ENCODE measurements at places on chromosomes 5 and 9. TPM values are rescaled to one million over a fixed set of nuclear protein-coding genes. Genes with fewer than 3 reads are reported as not detected.

GRCh38 chr5:103498800-103499551 is 63.6 kb downstream of the NUDT12 start:
- no peak for DNase-seq
- H3K4me1 ChIP-seq = no peaks in the 10 kb centered on the region
- no peaks in the 10 kb centered on the region for H3K36me3 ChIP-seq
- no peak overlapping the region for H3K27ac ChIP-seq

DNA sequence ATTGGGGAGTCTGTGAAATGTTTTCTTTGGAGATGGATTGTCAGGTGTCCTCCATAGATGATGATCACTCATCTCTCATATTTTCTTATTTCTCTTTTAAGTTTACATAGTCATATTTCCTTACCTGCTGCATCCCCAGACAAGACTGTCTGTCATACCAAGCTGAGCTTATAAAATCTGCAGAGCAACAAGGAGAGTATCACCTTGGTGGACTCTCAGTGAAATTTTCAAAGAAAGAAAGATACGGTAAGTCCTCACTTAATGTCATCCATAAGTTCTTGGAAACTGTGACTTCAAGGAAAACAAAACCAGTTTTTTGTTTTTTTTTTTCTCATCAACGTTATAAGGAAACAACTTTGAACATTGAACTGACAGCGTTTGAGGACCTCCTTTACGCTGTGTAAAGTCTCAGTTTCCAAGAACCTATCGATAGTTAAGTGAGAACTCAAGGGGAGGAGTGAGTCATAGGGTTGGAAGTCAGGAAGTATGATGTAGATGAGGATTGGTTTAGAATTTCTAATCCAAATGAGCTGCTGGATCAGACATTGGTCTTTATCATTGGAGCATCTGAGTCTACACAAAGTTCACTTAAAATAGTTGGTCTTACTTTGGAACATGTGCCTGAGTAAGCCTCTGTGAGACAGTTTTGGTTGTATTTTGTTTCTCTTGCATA is 45.5 kb downstream of the SPIN1 start:
- peak overlapping the region; percentile 55 for H3K4me3 ChIP-seq
- peaks cover 72% of the 10 kb centered on the region for H3K36me3 ChIP-seq
- H3K27ac ChIP-seq = peak overlapping the region; percentile 93
- no peaks in the 10 kb centered on the region for H3K27me3 ChIP-seq
- no peak for DNase-seq

DNA sequence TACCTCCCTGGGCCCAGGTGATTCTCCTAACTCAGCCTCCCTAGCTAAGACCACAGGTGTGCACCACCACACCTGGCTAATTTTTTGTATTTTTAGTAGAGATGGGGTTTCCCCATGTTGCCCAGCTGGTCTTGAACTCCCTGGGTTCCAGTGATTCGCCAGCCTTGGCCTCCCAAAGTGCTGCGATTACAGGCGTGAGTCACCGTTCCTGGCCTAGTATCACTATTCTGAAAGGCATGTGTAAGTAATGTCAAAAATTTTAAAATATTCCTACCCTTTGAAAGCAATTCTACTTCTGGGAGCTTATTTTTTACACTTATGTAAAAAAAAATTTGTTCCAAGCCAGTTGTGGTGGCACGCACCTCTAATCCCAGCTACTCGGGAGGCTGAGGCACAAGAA is 27.1 kb upstream of the TLE1 start:
- H3K4me3 ChIP-seq = no peak overlapping the region
- H3K4me1 ChIP-seq = no peaks in the 10 kb centered on the region
- DNase-seq = no peak
- no peak overlapping the region for H3K27ac ChIP-seq

DNA sequence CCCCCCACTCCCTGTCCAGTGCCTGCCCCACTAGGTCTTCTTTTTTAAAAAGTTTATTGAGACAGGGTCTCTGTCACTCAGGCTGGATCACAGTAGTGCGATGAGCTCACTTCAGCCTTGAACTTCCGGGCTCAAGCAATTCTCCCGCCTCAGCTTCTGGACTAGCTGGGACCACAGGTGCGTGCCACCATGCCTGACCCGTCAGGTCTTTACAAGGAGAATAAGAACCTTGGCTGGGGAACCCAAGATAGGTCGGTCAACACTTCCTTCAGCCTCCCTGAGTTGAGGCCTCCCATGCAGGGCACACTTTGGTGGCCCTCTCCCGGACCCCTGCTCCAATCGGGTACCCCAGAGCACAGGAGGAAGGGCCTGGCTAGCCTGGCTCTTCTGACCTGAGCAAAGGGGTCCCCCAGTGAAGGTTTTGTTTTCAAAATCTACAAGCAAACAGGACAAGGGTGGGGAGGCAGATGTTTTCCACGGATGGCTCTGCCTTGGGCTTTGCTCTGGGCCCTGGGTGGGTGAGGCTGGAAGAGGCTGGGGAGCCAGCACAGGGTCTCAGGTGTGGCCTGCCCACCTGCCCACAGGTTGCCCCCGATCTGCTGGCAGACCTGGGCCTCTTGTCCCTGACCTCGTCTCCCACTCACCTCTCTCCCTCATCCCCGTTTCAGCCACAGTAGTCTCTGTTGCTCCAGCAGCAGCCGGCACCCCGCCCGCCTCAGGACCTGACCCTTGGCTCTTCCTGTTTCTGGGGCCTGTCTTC is 108.7 kb upstream of the PHYKPL start:
- no peaks in the 10 kb centered on the region for H3K36me3 ChIP-seq
- H3K4me3 ChIP-seq = no peak overlapping the region
- H3K27me3 ChIP-seq = no peaks in the 10 kb centered on the region
- H3K27ac ChIP-seq = peak overlapping the region; percentile 0

- peaks cover 7% of the 10 kb centered on the region for H3K27me3 ChIP-seq
- no peak for DNase-seq
- no peaks in the 10 kb centered on the region for H3K4me1 ChIP-seq
- H3K4me3 ChIP-seq = no peak overlapping the region
- H3K27ac ChIP-seq = no peak overlapping the region
Observed at GRCh38 chr9:110979636-110980035, 58.6 kb downstream of the LPAR1 start.

DNA sequence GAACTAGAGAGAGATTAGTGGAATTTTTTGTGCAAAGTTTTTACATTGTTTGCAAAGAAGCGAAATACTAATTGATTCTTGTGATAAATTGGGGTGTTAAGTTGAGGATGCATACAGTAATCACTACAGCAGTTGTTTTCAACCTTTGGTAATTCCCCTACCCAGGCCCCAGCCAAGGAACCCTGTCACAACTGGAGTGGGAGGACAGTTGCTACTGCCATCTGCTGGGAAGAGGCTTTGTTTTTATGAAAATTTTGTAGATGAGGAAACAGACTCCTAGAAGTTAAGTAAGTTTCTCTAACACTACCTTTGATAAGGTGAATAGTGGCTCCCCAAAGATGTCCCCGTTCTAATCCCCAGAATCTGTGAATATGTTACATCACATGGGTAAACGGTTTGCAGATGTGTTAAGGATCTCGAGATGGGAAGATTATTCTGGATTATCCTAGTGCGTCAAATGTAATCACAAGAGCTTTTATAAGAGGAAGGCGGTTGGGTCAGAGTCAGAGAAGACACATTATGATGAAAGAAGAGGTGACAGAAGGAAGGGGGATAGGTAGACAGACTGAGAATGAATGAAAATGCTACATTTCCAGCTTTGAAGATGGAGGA is 34.0 kb upstream of the PPP1R2B start:
- no peaks in the 10 kb centered on the region for H3K4me1 ChIP-seq
- no peaks in the 10 kb centered on the region for H3K36me3 ChIP-seq
- no peaks in the 10 kb centered on the region for H3K27me3 ChIP-seq
- H3K27ac ChIP-seq = no peak overlapping the region

- DNase-seq = no peak
- H3K27ac ChIP-seq = no peak overlapping the region
Observed at GRCh38 chr5:15682566-15682965, 182.6 kb downstream of the FBXL7 start.

- DNase-seq = peak; percentile 35
- H3K27ac ChIP-seq = peak overlapping the region; percentile 89
- no peaks in the 10 kb centered on the region for H3K27me3 ChIP-seq
- peaks cover 67% of the 10 kb centered on the region for H3K4me1 ChIP-seq
Observed at GRCh38 chr9:128899566-128900322, 17.8 kb downstream of the LRRC8A start.

- H3K27ac ChIP-seq = peak overlapping the region; percentile 82
- no peak overlapping the region for H3K4me3 ChIP-seq
- no peaks in the 10 kb centered on the region for H3K36me3 ChIP-seq
- peaks cover 54% of the 10 kb centered on the region for H3K4me1 ChIP-seq
- peak; percentile 66 for DNase-seq
- H3K27me3 ChIP-seq = peaks cover 6% of the 10 kb centered on the region
Observed at GRCh38 chr9:124216474-124217176, 41.1 kb upstream of the NEK6 start.

- no peaks in the 10 kb centered on the region for H3K27me3 ChIP-seq
- no peak overlapping the region for H3K4me3 ChIP-seq
- no peak for DNase-seq
- H3K27ac ChIP-seq = no peak overlapping the region
- H3K36me3 ChIP-seq = no peaks in the 10 kb centered on the region
Observed at GRCh38 chr5:168614661-168615060, 35.5 kb upstream of the PANK3 start.

DNA sequence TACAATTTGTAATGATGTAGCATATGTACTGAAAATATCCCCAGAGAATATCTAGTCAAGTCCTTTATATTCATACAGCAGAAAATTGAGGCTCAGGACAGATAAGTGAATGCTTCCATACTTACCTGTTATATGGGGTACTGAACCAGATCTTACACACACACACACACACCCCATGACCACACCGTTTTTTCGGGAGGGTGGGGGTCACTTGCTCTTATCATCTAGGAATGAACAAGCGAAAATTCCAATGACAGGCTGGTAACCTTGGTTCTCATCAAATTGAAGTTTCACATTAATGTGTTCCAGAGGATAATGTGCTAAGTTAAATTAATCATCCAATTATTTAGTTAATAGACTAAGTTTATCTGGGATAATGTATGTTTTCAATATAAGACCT is 48.8 kb downstream of the ARL15 start:
- H3K27ac ChIP-seq = no peak overlapping the region
- no peak for DNase-seq
- peaks cover 15% of the 10 kb centered on the region for H3K4me1 ChIP-seq
- H3K27me3 ChIP-seq = no peaks in the 10 kb centered on the region
- H3K36me3 ChIP-seq = peaks cover 3% of the 10 kb centered on the region

- DNase-seq = no peak
- H3K4me3 ChIP-seq = no peak overlapping the region
- H3K27me3 ChIP-seq = peaks cover 23% of the 10 kb centered on the region
- peaks cover 2% of the 10 kb centered on the region for H3K36me3 ChIP-seq
Observed at GRCh38 chr9:68964102-68964541, 49.8 kb downstream of the PRKACG start.

GRCh38 chr5:73591102-73591695 is 25.7 kb downstream of the UTP15 start:
- H3K27me3 ChIP-seq = no peaks in the 10 kb centered on the region
- no peak overlapping the region for H3K27ac ChIP-seq
- no peaks in the 10 kb centered on the region for H3K4me1 ChIP-seq
- H3K36me3 ChIP-seq = peaks cover 2% of the 10 kb centered on the region
- H3K4me3 ChIP-seq = no peak overlapping the region

- H3K27ac ChIP-seq = no peak overlapping the region
- no peaks in the 10 kb centered on the region for H3K36me3 ChIP-seq
- no peak for DNase-seq
- no peaks in the 10 kb centered on the region for H3K4me1 ChIP-seq
- H3K27me3 ChIP-seq = no peaks in the 10 kb centered on the region
Observed at GRCh38 chr5:152634586-152634985, 229.5 kb upstream of the NMUR2 start.

- H3K36me3 ChIP-seq = no peaks in the 10 kb centered on the region
- peaks cover 22% of the 10 kb centered on the region for H3K4me1 ChIP-seq
- no peak for DNase-seq
- H3K27me3 ChIP-seq = no peaks in the 10 kb centered on the region
- H3K27ac ChIP-seq = no peak overlapping the region
Observed at GRCh38 chr5:143582869-143583268, 179.4 kb upstream of the NR3C1 start.

DNA sequence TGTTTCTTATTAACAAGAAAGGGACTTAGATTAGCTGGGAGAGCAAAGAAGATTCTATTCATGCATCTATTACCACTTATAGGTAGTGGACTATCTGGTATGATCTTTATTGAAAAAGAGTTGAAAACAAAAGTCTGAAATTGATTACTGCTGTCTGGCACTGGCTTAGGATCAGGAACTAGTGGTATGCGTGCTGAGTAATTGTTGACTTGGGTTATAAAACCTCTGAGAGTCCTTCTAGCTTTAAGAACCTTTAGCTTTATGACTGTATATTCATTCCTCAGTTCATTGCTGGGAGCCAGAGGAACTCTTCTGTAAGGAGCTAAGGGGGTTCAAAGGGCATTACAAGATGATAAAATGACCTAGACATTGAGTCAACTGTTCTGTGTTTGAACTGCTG is 7.6 kb downstream of the SLC1A1 start:
- DNase-seq = no peak
- no peak overlapping the region for H3K4me3 ChIP-seq
- no peaks in the 10 kb centered on the region for H3K36me3 ChIP-seq
- H3K4me1 ChIP-seq = peaks cover 3% of the 10 kb centered on the region
- peaks cover 25% of the 10 kb centered on the region for H3K27me3 ChIP-seq

DNA sequence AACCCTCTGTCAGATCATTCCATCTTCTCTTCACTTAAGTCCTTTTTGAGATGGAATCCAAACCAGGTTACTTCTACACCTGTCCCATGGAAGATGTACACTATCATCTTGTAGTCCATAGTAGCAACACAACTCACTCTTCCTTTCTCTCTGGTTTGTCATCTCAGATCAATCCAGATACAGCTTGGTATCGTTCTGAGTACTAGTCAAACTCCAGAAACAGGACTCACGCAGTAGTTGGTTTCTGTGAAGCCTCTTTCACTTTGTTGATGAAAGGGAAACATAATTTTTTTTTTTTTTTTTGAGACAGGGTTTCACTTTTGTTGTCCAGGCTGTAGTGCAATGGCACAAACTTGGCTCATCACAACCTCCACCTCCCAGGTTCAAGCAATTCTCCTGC is 484.0 kb downstream of the PRDM9 start:
- H3K36me3 ChIP-seq = no peaks in the 10 kb centered on the region
- no peak for DNase-seq
- H3K27me3 ChIP-seq = no peaks in the 10 kb centered on the region
- no peaks in the 10 kb centered on the region for H3K4me1 ChIP-seq
- H3K4me3 ChIP-seq = no peak overlapping the region
- no peak overlapping the region for H3K27ac ChIP-seq

GRCh38 chr5:72531496-72532190 is 24.4 kb upstream of the ZNF366 start:
- H3K27me3 ChIP-seq = peaks cover 42% of the 10 kb centered on the region
- no peaks in the 10 kb centered on the region for H3K4me1 ChIP-seq
- DNase-seq = no peak
- no peaks in the 10 kb centered on the region for H3K36me3 ChIP-seq
- no peak overlapping the region for H3K4me3 ChIP-seq
- no peak overlapping the region for H3K27ac ChIP-seq

Gene CDX1
- total RNA-seq = not detected

Gene PLCXD3
- not detected for total RNA-seq

Gene PCDHA1
- total RNA-seq = not detected

Gene FYB1
- 71.3 TPM for total RNA-seq

Gene PPP3R2
- not detected for total RNA-seq

Gene ANKRD20A1
- total RNA-seq = not detected

Gene RASEF
- total RNA-seq = not detected

Measured in activated naive CD8-positive, alpha-beta T cell treated with anti-CD3 and anti-CD28 coated beads for 36 hours (primary cell).